Cardiac septum (tissue), 1 donor: ENCODE measurements at places on chromosomes 2 and 18. TPM values are rescaled to one million over a fixed set of nuclear protein-coding genes. Genes with fewer than 3 reads are reported as not detected.
A peak's percentile ranks its signal among the peaks of the same experiment; 100 is the strongest.

Gene CFAP65
- total RNA-seq: not detected

GRCh38 chr18:998936-999335 is 94.3 kb downstream of the ADCYAP1 start:
- DNase-seq: no peak

DNA sequence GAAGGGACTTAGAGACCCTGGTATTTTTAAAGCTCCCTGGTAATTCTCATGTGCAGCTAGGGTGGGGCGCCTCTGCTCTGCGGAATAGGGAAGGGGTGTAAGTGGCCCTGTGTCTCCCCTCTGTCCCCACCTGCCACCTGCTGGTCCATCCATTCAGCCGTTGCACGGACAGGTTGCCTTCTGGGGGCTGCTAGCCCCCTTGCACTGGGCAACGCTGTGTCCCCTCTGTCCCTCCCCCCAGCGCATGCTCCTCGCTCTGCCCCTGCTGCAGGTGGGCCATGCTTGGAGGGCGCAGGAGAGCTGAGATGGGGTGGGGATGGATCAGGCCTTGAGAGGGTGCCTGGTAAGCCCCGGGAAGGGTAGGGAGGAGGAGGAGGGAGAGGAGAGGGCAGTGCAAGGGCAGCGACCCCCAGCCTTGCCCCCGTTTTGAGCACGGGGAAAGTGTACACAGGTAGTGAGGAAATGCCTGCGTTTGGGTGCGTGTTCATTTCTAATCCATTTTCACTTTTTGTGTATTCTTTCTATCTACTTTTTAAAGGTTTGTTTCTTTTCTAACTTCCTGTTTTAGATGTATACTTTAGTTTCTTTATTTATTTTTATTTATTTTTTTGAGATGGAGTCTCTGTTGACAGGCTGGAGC is 23.9 kb downstream of the RRM2 start:
- peak; percentile 51 for DNase-seq

GRCh38 chr18:49170925-49171505 is 220.2 kb upstream of the SMAD7 start:
- DNase-seq: no peak

- DNase-seq: no peak
Measured at GRCh38 chr18:68500556-68500955, 214.4 kb downstream of the TMX3 start.
